ENCODE measurements at places on chromosomes 2 and 18.

DNA sequence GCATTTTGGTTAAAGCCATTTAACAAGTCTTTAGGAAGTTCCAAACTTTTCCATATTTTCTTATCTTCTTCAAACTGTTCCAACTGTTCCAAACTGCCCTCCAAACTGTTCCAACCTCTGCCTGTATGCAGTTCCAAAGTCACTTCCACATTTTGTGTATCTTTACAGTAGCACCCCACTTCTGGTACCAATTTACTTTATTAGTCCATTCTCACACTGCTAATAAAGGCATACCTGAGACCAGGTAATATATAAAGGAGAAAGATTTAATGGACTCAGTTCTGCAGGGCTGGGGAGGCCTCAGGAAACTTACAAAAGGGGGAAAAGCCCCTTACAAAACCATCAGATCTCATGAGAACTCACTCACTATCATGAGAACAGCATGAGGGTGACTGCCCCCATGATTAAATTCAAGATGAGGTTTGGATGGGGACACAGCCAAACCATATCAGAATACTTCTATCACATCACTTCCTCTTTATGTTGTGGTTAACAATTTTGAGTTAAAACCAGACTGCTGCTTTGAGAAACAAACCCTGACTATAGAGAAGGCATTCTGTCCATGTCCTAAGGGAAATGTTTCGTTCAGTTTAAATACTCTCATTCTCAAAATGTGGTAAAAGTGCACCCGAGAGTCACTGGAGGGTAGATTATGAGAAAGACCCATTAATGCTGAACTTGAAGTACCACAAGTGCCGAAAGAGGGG is 11.0 kb downstream of the IL18R1 start:
- no peak for DNase-seq

GRCh38 chr2:161128885-161129284 is 31.3 kb upstream of the TANK start:
- DNase-seq, result no peak

GRCh38 chr2:196238836-196239380 is 67.5 kb upstream of the STK17B start:
- DNase-seq, result no peak

DNA sequence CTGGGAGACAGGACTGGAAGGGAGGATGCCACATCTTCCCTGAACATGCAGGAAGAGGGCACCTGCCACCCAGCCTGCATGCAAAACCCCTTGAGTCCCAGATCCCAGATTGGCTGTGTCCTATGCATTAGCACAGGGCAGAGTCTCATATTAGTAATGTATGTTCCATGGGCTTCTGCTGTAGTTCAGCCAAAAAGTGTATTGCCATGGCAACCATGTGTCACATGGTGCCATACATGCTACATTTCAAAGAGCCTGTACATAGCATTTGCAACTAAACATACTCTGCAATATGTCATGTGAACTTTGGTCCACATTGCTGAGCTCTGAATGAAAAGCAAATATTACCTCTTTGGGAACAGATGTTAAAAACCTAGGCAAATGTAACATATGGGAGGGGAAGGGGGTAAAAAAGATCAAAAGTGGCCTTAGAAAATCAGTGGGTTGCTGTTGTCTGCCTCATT is 78.4 kb downstream of the DPP4 start:
- no peak for DNase-seq

GRCh38 chr2:143815082-143815481 is 685.9 kb downstream of the ARHGAP15 start:
- no peak for DNase-seq
